ENCODE measurements at places on chromosomes 3 and 15.

DNA sequence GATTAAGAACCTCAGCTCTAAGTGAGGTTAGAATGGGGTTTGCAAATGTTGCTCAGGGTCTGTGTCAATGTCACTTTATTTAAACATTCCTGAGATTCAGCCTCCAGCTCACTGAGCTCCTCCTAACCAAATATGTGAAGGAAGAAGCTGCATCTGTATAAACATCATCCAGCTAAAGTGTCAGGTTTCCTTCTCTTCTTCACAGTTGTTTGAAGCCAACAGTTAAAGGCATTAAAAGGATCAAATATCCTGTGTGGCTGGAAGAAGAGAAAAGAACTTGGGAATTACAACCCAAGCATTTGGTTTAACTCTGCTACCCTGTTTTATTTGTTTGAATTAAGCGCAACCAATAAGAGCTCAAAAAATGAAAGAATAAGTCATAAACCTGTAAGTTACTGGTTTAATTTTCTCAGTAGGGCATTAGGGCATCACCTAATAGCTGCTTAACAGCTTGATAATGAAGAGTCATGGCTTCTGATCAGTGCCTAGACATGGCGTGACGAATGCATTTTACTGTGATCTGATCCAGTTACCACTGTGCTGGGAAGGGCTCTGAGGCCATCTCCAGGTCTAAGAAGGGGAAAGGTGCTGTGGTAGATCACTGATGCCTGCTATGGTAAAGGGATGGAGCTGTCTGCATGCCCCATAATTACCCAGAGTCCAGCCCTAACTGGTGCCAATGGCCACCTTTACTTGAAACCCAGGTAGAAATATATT is 165.7 kb upstream of the TSC22D2 start:
- DNase-seq = no peak

- DNase-seq = no peak
These were observed 94.4 kb downstream of the SLCO3A1 start for GRCh38 chr15:91947683-91948608.

DNA sequence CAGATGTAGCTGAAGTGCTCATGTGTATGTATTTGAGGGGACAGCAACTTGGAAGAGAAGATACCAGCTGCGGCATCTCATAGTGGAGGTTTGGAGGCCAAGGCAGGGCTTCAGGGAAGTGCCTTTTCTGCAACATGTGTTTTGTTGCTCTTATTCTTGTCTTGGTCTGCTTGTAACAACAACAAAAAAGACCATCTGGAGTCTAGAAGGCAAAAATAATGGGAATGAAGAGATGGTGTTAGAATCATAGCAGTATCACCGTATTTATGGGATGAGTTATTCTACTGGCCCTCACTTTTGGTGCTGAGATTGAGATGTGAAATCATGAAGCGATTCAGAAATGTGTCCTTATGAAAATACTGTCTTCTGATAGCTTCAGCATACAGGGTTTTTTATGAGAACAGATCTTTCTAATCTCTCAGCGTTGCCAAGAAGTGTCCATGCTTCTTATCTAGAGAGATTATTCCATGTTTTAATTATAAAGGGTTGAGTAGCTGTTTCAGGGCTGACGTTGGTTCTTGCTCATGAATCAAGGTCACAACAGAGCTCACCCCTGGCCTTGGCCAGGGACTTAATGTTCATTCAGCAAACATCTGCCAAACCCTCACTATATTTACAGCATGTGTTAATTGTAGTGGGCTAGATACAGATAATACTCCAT is 58.0 kb downstream of the ITPR1 start:
- no peak for DNase-seq

DNA sequence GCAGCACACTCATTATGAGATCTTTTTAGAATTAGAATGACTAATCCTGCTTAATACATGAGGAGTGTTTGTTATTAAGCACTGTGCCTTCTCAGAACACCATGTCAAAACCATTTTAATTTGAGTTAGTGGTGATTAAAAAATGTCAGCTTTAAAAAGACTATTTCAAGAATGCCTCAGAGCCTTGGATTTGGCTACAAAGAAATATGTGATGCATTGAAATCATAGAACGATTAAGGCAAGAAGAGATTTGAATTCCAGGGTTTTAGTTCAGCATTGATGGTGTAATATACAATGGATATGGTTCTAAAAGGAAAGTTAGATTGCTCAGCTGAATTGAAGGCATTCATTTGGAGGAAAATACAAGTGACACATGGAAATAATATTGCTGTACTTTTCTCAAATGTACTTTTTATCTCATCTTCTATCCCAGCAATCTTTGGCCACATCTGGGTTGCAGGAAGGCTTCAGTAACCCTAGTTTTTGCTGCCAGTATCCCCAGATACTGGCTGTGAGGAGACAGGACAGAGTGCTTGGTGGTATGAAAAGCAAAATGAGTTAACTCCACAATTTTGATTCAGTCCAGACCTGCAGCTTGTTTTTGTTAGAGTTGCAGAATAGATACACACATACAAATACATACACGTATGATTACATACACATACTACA is 303.8 kb downstream of the CLSTN2 start:
- DNase-seq = no peak

GRCh38 chr3:153783741-153784480 is 337.3 kb upstream of the ARHGEF26 start:
- DNase-seq = no peak

DNA sequence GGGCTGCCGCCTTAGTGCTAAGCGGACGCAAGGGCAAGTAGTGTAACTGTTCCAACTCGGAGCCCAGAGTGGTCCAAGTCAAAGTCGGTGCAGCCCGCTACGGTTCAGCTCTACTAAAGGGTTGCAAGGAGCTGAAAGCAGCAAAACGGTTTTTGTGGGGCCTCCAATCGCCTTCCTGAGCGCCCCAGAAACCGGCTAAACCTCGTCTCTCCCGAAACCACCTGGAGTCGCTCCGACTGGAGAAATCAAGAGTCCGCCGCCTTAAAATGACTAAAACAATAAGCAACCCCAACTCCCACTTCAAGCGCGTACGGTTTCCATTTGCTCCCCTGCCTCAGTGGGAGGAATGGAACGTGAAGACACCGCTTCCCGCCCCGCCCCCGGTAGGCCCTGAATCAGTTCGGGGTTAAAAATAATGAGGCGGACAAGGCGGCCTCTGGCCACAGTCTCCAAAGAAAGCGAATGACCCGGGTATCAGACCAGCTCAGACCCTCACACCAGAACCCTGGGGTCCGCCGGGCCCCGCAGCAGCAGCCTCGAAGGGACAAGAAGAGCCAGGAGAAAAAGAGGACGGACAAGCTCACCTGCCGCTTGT is 401 bp downstream of the SEC11A start:
- DNase-seq = no peak

GRCh38 chr3:52721730-52722008 is 15.8 kb downstream of the SPCS1 start:
- no peak for DNase-seq

GRCh38 chr3:97037294-97037943 is 223.0 kb downstream of the EPHA6 start:
- DNase-seq = no peak

GRCh38 chr3:118810499-118811035 is 224.1 kb downstream of the IGSF11 start:
- DNase-seq = no peak

DNA sequence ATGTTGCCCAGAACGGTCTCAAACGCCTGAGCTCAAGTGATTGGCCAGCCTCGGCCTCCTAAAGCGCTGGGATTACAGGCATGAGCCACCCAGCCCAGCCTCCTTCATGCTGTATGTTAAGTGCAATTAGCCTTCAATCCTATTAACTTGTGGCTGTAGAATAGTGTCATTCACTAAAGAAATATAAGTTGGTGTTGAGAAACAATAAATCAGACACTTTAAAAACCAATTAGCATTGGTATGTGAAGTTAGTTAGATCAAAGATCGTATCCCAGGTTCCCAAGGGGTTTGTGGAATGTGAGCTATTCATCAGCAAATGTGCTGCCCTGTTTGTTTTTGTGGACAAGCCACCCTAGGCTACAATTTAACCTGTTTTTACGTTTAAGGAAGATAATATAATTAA is 11.0 kb upstream of the PIK3CB start:
- DNase-seq = no peak

- DNase-seq = no peak
These were observed 31.6 kb upstream of the MASP1 start for GRCh38 chr3:187323091-187323490.

GRCh38 chr3:52388933-52389332 is 56.0 kb downstream of the SEMA3G start:
- DNase-seq = no peak

DNA sequence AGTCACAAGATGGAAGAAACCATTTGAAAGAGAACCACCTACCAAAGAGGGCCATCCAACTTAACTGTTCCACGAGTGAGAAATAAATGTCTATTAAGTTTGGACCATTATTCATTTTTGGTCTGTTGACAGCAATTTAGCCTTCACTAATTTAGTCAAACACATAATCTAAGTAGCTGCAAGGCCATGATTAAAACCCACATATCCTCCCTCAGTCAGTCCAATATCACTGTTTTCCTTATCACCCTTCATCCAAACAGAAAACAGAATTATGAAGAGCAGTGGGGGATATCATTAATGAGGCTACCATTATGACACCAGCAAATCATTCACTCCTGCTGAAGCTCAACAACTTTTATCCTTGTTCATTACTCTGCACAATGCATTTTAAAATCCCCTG is 52.0 kb downstream of the PIK3CB start:
- no peak for DNase-seq

GRCh38 chr3:14016900-14017475 is 107.7 kb downstream of the CHCHD4 start:
- DNase-seq = no peak

DNA sequence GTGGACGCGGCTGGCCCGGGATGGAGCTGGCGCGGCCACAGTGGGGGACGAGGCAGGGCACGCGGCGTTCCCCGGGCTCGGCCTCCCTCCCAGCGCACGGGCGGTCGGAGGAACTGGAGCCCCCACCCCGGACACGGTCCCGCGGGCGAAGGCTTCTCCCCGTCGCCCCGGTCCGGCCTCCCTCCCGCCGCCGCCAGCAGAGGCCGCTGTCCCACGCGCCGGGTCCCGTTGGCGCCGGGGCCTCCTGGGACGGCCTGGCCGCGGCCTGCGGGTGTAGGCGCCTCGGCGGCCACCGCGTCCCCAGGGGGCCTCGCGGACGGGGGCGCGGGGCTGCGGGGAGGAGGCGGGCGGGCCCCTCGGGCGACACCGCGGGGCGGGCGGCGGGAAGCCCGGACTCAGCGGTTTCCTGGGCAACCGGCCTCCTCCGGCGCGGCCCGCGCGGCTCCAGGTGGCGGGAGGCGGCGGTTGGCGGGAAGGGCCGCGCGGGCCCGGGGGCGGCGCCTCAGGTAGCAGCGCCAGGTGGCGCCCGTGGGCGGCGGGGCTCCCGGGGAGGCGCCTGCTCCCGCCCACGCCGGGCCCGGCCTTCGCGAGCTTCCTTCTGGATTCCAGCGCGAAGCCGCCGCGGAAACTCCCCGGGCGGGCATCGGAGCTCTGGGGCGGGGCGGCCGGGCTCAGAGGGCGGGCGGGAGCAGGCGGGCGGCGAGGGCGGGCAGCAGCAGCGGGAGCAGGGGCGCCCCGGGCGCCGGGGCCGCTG is 26.7 kb downstream of the MELTF start:
- DNase-seq = peak; percentile 33

GRCh38 chr15:76426941-76427340 is 90.4 kb downstream of the ISL2 start:
- DNase-seq = no peak

DNA sequence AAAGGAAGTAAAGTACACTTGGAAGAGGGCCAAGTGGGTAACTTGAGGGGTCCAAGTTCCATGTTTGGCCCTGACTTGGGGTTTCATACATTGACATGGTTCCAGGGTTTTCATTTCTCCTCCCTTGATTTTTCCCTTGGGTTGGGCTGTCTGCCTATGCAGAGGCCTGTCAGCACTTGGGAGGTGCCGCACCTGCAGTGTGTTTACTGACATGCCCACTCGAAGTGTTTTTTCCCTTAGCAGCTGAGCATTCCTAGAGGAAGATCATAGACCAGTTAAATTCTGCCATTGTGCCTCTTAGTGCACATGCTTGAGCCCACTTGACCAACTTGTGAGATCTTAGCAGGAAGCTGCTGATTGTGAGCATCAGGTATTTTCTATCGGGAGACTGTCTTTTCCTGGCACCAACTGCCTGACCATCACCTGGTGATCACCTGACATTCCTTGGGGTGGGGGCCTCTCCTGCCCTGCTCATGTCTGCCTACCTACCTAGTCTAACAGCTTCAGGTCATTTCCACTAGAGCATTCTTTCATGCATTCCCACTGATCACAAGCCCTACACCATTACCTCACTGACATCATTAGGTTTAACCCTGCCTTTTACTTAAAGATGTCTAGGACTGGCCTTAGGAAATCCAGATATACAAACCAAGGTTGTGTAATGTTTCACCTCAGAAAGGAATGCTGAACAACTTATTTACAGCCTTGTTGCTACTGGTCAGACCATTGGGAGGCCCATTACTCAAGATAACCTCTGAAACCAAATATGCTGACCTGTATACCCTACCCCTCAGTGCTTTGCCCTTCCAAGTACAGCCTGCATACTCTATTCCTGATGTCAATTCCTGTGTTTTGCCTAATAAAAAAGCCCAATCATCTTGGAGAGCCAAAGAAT is 68.3 kb downstream of the CD47 start:
- DNase-seq = no peak

DNA sequence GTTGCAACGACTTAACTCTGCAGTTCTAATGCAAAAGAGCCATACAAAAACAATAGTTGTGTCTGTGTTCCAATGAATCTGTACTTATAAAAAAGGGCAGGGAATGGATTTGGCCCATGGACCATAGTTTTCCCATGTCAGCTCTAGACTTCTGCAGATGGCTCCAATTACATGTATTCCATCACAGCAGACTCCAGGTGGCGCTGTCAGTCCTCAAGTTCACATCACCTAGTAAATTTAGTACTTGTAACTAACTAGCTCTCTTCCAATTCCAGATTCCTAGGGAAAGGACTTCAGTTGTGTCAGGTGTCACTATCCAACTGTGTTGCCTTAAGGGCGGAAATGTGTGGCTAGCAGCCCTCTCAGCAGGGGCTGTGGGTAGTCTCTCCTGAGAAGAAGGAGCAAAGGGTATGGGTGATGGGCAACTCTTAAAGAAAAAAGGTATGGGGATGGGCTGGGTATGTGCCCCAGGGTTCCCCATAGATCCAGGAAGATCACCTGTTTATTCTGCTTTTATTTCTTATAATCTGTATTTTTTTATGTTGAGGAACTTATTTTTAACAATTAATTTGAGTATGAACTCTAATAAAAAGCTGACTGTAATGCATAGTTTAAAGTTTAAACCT is 36.2 kb downstream of the BBS4 start:
- DNase-seq = peak; percentile 51

- no peak for DNase-seq
These were observed 93.8 kb downstream of the DNAJB8 start for GRCh38 chr3:128372707-128373533.

- DNase-seq = no peak
These were observed 68.6 kb downstream of the ST6GAL1 start for GRCh38 chr3:186998937-186999368.

DNA sequence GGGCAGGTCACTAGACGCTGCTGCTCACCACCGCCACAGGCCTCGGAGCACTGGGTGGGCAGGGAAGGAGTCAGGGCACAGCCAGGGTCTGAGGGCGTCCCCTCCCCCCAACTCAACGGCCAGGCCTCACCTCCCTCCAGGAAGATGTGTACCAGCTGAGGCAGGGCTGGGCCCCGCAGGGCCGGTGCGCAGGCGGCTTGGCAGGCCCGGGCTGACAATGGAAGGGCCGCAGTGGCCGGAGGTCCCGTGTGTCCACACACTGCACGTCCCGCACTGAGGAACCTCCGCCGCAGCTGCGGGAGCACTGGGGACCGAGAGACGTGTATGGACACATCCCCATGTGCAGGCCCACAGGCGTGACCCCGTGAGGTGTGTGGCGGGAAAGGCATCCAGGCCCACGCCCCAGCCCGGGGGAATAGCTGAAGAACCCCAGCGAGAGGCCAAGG is 47.4 kb downstream of the ADAMTS7 start:
- DNase-seq = no peak

All from NCI-H1694 treated with DMSO at 0.1 percent for 48 hours (cell line).